ENCODE measurements at places on chromosomes 13 and 19.

DNA sequence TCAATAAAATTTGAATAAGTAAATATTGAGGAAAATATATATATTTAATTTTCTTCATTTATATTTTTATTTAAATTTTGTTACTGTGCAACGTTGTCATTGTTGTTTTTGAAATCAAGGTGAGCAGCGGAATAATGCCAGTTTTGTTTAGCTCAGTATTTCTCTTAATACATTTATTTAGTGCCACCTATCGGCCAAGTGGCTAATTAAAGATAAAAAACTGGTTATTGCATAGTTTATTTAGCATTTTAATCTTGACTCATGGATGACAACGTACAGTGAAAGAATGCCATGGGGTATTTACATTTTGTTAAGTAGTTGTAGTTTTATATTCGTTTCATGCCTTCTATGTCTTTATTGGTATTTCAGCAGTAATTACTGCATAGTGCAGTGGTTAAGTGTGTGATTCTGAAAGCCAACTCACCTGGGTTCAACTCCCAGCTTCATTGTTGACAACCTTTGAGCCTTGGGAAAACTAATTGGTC, 265.9 kb downstream of the MYO16 start:
- DNase-seq = no peak

- DNase-seq = no peak
Measured at GRCh38 chr19:27684293-27684692, 1528.7 kb downstream of the UQCRFS1 start.

GRCh38 chr19:13843104-13843921, 33.6 kb upstream of the NANOS3 start:
- no peak for DNase-seq

DNA sequence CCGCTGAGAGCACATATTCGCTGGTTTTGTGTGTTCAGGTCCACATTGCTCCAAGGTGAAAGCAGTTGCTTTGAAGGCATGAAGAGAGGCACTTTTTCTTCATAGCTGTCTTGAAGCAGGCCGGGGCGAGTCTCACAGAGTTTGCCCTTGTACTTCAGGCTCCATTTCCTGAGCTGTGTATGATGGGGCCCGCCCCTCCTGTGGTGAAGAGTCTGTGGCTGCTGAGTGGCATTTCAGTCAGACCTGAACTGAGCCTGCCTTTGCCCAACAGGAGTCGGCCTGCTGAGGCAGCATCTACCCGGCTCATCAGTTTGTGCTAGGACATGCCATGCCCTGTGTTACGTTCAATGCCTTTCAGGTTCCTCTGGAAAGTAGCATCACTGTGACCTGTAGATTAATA, 44.4 kb upstream of the C1QTNF9 start:
- DNase-seq = no peak

- DNase-seq = no peak
Measured at GRCh38 chr19:42497492-42498168, 30.7 kb downstream of the CEACAM1 start.

DNA sequence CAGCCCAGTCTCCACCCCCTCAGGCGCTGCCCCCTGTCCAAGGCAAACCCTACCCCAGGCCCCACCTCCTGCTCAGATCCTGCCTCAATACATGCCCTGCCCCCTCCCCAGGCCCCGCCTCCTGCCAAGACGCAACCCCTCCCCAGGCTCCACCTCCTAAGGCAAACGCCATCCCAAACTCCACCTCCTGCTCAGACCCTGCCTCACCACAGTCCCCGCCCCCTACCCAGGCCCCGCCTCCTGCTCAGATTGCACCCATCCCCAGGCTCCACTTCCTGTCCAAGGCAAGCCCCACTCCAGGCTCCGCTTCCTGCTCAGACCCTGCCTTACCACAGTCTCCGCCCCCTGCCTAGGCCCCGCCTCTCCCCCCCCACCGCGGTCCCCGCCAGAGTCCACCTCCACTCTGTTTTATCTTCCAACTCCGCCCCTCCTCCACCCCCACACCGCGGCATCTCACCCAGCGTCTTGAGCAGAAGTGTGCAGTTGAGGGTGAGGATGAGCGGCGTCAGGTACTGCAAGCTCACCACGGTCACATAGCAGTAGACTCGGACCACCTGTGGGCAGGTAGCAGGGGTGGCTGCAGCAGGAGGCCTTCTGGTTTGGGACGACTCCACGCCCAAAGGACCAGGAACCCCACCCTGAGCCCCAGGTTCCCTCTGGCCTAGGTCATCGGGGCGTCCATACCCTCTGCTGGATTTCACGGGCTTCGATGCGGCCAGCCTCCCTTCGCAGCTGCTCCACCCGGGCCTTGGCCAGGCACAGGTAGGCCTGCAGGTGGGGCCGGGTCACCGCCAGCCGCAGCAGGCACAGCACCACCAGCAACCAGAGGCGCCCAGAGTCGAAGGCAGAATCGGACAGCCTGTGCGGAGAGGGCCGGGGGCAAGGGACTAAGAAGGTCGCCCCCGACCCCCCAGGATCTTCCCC, 17.7 kb downstream of the TMEM161A start:
- DNase-seq = no peak

- DNase-seq = no peak
Measured at GRCh38 chr13:36601186-36601585, 72.6 kb upstream of the SERTM1 start.

- peak; percentile 64 for DNase-seq
Measured at GRCh38 chr19:14149509-14149994, 13.2 kb upstream of the ASF1B start.

GRCh38 chr13:52851137-52851962, 2.9 kb upstream of the PCDH8 start:
- peak; percentile 47 for DNase-seq

DNA sequence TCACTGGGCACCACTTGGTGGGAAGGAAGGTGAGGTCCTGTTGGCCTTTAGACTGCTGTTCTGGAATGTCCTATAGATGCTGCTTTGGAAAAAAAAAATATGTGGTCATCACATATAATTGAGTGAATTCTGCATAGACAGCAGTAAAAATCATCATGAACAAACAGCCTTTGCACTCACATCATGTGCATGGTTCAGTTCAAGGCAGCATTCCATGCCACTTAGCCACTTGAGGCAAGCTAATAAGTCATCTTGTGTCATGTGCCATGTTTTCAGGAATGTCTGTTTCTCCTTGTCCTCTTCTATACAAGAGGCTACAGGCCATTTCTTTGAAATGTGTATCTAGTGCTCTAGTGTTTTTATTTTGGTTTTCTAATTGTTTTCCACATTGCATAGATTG, 43.9 kb upstream of the TSC22D1 start:
- no peak for DNase-seq

DNA sequence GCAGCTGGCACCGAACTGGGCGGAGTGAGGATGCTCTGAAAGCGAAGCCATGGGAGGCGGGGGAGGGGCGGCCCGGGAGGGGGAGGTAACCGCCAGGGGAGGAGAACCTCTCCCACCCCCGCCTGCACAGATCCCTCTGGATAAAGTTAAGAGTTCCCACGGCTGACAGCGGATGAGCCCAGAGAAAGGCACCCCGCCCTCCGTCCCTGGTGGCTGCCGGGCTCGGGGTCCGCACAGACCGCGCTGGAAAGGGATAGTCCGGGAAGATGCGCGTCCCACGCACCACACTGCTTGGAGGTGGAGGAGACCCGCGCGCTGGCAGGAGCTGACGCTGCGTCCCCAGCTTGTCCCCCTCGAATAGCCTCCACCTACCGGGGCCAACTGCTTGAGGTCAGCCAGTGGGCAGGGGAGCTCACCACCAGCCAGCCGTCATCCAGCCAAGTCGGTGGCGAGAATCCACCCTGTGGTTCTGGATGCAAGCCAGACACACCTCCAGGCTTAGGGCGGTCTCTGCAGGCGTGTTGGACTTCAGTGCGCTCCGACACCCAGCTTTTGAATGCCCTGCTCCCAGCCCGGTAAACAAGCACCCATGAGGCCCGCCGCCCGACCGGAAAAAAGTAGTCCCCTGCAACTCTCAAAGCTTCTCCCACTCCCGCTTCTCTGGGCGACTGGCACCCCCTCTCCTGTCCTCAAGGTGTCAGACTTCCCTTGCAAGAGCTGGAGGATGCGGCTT, at the start of gene TRPC4:
Gene TRPC4 (minus strand): TSS at position 17 of the 733 bp plus-strand sequence. CDS start 86,439 bp downstream, outside the sequence.
- no peak for DNase-seq

GRCh38 chr13:45119469-45119990, 780 bp upstream of the GTF2F2 start:
- no peak for DNase-seq

DNA sequence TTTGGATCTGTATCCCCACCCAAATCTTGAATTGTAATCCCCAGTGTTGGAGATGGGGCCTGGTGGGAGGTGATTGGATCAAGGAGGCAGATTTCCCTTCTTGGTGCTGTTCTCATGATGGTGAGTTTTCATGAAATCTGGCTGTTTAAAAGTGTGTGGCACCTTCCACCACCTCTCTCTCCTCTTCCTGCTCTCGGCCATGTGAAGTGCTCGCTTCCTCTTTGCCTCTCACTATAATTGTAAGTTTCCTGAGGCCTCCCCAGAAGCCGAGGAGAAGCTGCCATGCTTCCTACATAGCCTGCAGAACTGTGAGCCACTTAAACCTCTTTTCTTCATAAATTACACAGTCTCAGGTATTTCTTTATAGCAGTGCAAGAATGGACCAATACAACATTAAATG, 15.7 kb downstream of the COMMD6 start:
- no peak for DNase-seq

GRCh38 chr13:52947921-52948373, 80.7 kb upstream of the OLFM4 start:
- DNase-seq = no peak
